ENCODE measurements at places on chromosomes 11 and 22. TPM values are rescaled to one million over a fixed set of nuclear protein-coding genes. Genes with fewer than 3 reads are reported as not detected.
A peak's percentile ranks its signal among the peaks of the same experiment; 100 is the strongest.

- DNase-seq, result no peak
Observed at GRCh38 chr11:76677458-76677765, 6.9 kb upstream of the LRRC32 start.

CHADL gene
- polyA plus RNA-seq, result 39.2 TPM

GRCh38 chr11:9169595-9170295, 78.3 kb upstream of the SCUBE2 start:
- DNase-seq, result no peak

DNA sequence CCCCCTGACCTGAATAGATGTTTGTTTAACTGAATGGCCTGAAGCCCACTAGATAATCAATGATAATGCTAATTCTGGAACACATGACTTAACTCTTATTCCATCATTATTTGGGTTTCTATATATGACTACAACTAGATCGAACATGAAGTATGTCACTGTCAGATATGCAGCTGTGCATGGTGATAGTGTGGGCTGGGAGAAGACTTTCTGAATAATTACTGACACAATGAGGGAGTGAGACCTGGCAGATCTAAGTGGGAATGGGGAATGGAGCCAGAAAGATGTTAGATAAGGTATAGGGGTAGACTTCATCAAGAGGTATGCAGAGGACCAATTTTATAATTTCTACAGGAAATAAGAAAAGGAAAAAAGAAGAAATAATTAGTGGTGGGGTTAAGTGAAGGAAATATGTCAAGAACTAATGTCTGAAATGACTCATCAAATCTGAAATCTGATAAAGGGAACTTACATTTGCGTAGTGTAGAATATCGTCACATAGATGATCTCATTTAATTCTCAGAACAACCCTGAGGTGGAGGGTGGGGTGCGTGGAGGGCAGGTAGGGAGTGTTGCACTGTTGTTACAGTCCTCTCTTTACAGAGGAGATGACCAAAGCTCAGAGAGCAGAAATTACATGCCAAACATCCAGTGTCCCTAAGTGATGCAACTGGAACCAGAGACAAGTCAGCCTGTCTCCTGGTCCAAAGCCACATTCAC, 68.2 kb upstream of the EED start:
- no peak for DNase-seq

OR52E8 gene
- not detected for polyA plus RNA-seq

DNA sequence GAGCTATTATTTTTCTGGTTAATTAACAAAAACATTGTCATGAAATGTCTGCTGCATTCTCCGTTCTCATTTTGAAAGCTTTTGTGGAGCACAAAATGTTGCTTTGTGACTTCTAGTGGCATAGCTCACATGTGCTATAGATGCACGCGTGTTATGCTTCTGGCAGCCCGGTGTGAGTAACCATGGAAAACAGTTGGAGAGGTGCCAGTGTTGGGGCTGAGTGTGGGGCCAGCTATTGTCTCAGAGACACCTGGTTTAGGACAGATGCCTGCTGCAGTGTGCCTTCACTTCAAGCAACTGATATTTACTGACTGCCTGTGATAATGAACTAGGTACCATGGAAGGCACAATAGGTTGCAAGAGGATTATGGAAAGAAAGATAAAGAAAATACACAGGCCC, 760.6 kb downstream of the NTM start:
- DNase-seq, result peak; percentile 31

GRCh38 chr11:3087373-3087772, 30.1 kb upstream of the CARS1 start:
- DNase-seq, result no peak

CDKN1C gene
- 27.6 TPM for polyA plus RNA-seq

CXCR5 gene
- polyA plus RNA-seq, result 0.34 TPM

DNA sequence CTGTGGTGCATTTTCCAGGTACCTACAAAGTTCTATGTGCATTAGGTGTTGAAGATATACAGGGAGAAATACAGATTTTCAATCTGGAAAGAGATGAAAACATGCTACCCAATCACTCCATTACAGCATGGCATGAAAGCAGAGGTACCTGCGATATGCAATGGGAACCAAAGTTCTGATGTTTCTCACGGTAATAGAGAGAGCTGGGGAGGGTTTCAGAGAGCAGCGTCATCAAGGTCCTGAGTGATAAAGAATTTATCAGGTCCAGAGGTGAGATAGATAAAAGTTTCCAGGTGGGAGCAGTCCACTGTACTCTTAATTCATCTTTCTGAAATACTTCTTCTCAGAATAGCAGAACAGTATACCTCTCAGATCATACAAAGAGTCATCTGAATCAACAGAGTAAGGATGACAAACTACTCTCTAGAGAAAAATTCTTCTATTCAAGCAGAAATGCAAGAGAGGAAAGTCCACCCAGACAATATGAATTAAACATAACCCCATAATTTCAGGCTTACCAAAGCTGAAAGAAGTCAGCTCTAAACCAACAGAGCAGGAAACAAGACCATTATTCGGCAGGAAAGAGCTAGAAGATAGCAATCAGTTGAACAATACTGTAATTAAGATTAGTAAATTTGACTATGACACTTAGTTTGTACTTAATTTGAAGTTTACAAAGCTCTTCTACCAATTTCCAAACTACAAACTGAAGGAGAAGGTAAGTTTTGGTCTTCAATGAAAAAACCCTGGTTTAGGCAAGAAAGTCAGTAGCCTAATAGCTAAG, 12.8 kb downstream of the CTSC start:
- no peak for DNase-seq

DNA sequence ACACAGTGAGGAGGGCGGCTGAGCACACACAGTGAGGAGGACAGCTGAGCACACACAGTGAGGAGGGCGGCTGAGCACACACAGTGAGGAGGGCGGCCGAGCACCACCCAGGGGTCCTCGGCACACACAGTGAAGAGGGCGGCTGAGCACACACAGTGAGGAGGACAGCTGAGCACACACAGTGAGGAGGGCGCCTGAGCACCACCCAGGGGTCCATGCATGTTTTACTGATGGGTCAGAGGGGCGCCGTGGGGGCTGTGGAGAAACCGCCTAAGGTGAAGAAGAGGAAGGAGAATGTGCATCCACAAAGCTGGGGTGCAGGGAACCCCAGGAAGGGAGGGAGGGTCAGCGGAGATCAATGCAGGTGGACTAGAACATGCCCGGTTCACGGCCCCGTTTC, 461.8 kb downstream of the BRD1 start:
- no peak for DNase-seq

TOMM22 gene
- polyA plus RNA-seq, result 41.0 TPM

DNA sequence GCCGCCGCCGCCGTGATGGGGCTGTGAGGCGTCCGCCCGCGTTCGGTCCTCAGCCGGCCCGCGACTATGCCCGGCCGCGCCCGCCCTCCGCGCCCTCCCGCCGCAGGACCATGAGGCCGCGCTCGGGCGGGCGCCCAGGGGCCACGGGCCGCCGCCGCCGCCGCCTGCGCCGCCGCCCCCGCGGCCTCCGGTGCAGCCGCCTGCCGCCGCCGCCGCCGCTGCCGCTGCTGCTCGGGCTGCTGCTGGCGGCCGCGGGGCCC, 215 bp downstream of the ZNRF3 start:
- DNase-seq, result no peak

CDC45 gene
- polyA plus RNA-seq, result 0.16 TPM

DNA sequence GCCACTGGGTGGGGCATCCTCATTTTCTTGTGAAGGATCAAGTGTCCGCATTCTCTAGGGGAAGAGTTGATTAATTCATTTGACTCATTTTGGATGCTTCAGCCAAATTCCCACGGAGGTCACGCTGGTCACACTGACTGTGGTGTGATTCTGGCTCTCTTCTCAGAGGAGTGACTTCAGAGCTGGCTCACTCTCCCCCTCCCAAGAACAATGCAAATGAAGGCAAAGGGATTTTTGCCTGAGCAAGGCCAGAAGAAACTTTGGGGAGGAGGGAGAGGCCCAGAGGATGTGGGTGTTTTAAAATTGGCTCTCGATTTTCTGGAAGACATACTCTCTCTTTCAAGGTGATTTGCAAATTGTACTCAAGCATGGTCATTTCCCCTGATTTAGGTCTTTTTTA, 51.1 kb upstream of the LMO2 start:
- DNase-seq, result peak; percentile 80

- DNase-seq, result no peak
Observed at GRCh38 chr11:118996926-118997626, 862 bp upstream of the CENATAC start.

KLHDC7B gene
- polyA plus RNA-seq, result not detected

ANKK1 gene
- 0.14 TPM for polyA plus RNA-seq

- DNase-seq, result no peak
Observed at GRCh38 chr22:44956840-44957767, 52.7 kb downstream of the PHF21B start.

DNA sequence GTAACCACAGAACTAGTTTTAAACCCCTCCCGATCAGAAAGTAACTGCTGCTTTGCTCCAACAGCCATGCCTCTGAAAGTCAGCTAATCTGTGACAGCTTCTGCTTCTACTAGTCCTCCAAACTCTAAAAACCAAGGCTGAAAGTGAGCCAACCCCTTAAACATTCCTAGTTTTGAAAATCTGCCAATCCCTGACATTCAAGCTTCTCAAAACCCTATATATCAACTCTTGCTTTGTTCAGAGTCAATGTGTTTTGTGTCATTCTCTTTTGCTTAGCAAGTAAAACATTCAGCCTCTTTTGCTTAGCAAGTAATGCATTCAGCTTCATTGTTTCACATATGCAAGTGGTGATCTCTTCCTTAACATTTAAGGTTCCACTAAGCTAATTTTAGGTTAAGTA, 56.9 kb downstream of the ATG16L2 start:
- DNase-seq, result no peak

DNA sequence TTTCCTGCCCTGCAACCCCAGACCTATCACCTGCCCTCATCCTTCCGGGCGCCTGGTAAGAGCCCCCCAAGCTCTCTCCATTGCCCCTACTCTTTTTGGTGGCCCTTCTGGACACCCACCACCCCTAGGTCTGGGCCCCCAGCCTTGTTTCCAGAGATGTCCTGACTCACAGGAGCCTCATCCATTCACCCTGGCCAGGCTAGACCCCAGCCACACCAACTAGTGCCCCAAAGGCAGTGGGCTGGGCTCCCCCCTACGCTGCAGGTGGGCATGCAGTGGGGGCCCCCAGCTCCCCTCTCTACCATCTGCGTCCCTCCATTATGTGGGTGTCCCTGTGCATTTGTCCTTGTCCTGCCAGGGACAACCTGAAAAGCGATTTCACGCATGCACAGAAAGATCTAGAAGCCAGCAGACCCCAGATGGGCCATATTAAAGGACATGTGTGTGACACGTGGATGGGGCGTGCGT, 1.4 kb downstream of the MRGPRF start:
- no peak for DNase-seq

DNA sequence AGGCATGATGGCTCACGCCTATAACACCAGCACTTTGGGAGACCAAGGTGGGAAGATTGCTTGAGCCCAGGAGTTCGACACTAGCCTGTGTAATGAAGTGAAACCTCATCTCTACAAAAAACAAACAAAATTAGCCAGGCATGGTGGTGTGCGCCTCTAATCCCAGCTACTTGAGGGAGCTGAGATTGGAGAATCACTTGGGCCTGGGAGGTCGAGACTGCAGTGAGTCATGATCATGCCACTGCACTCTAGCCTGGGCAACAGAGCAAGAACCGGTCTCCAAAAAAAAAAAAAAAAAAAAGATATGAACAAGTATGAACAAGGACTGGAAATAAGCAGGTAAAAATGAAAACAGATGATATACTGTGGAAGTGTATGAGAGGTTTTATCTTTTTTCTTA, 54.1 kb upstream of the SOX6 start:
- no peak for DNase-seq

GRCh38 chr22:35893698-35894097, 134.9 kb downstream of the RBFOX2 start:
- no peak for DNase-seq
